HepG2 (cell line): ENCODE measurements at places on chromosomes 12 and 14. TPM values are rescaled to one million over a fixed set of nuclear protein-coding genes. Genes with fewer than 3 reads are reported as not detected.

TEX22 gene
- 0.07 and 0.16 TPM in 2 replicates for polyA plus RNA-seq

IL26 gene
- polyA plus RNA-seq: not detected in 2 replicates

TTC6 gene
- polyA plus RNA-seq: 8.6 and 9.3 TPM in 2 replicates

KRT6A gene
- 0.13 TPM in 2 replicates for polyA plus RNA-seq

DIO3 gene
- not detected in 2 replicates for polyA plus RNA-seq

GDF3 gene
- not detected in 2 replicates for polyA plus RNA-seq

CLEC9A gene
- not detected in 2 replicates for polyA plus RNA-seq

LTBP2 gene
- 0.41 and 0.46 TPM in 2 replicates for polyA plus RNA-seq

LPAR5 gene
- 0.17 and 0.32 TPM in 2 replicates for polyA plus RNA-seq

SLC8A3 gene
- polyA plus RNA-seq: 0.01 TPM in 1 of 2 replicates, not detected in the other

OS9 gene
- polyA plus RNA-seq: 206 and 225 TPM in 2 replicates

PZP gene
- polyA plus RNA-seq: 0.07 and 0.50 TPM in 2 replicates

PAX9 gene
- polyA plus RNA-seq: 0.03 TPM in 2 replicates

PMEL gene
- polyA plus RNA-seq: 3.3 and 3.4 TPM in 2 replicates

SINHCAF gene
- 36.8 and 54.6 TPM in 2 replicates for polyA plus RNA-seq

VRTN gene
- not detected in 2 replicates for polyA plus RNA-seq
